ENCODE measurements at places on chromosomes 13 and 19.

- DNase-seq, result no peak
Measured at GRCh38 chr19:52660981-52661380, 22.8 kb upstream of the ZNF83 start.

GRCh38 chr13:71721104-71721503 is 145.9 kb downstream of the DACH1 start:
- DNase-seq, result no peak

GRCh38 chr13:114101358-114102130 is 30.9 kb downstream of the RASA3 start:
- DNase-seq, result no peak

GRCh38 chr13:32682130-32682529 is 95.9 kb downstream of the PDS5B start:
- DNase-seq, result no peak

GRCh38 chr13:67139551-67139950 is 90.6 kb downstream of the PCDH9 start:
- DNase-seq, result no peak

DNA sequence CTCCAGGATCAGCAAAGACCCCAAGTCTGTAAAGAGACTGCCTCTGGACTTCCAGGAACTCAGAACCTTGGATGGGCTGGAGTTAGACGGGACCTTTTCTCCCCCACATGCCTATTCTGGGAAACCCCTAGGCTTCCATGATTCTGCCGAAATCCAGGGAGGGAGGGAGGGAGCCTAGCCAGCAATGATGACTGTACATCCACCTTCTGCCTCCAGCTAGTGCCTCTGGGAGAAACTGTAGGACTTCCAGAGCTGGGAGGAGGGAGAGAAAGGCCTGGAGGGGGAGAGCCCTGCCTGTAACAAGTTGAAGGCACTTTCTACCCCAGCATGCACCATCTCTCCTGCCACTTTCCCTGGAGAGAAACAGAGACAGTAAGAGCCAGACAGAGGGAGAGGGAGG is 6.0 kb upstream of the HAS1 start:
- DNase-seq, result no peak

DNA sequence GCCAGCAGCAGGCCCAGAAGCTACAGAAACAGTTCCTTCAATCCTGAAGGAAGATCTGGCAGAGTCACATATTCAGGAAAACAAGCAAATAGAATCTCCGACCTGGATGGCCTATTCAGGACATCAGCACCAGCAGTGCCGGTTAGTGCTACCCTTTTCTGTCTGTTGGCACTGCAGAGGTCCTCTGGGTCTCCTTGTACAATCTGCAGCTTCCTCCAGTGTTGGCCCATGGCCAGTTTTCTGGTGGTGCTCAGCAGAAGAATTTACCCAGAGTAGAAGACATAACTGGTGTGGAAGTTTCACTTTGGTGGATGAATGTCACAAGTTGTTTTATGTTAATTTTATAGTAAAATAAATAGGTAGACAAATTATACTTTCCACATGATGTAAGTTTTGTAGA is 498.1 kb downstream of the COG6 start:
- peak; percentile 45 for DNase-seq

DNA sequence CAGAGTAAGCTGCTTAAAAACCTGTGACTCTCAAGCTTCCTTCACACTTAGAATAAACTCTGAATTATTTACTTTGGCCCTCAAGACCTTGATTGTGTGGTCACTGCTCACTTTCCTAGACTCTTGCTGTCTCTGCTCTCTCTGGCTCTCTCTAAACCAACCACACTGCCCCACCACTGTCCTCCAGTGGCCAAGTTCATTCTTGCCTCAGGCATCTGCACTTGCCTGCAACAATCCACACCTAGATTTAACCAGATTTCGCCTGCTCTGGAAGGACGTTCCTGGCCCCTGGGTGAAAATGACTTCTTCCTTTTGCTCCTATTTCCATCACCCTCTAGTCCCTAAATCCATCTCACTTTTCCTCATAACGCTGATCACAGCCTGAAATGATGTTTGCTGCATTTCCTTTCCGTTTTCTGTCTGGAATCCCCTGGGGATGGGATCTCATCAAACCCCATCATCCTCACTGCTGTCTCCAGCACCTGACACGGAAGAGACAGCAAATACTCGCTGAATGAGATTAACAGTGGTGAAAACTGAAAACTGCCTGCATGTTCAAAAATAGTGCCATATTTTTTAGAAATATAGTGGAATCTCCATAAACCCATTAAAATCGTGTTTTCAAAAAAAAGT is 232.6 kb downstream of the UQCRFS1 start:
- DNase-seq, result no peak

- DNase-seq, result no peak
Measured at GRCh38 chr19:42169486-42170413, 37.5 kb upstream of the POU2F2 start.
